ENCODE measurements at places on chromosomes 12 and 14.

- DNase-seq = no peak
Measured at GRCh38 chr14:69153873-69154270, 953 bp upstream of the DCAF5 start.

DNA sequence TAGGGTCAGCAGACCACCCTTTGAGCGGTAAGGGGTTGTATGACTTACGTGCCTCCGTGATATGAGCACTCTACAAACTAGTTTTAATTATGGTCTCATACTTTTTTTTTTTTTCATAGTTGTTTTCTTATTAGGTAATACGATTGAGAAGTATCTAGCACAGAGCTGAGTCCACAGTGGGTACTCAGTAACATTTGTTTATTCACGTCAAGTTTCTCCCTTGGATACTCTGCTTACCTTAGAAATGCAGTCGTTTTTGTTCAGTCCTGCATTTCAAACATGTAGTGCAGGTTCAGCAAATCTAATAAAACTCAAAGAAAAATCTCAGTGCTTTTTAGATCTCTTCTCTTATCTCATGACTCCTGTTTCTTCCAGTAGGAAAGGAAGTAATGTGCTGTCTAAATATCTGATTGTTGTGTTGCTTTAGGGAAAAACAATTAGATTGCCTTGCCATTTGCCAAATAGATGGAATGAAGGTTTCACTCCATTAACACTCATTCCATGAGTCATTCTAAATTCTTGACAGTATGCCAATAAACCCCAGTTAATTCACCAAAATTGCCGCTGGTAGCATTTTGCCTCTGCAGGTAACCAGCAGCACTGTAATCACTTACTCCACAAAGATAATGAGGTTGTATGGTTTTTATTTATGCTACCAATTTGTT lies 118.9 kb downstream of the PTCSC3 start:
- DNase-seq = no peak

DNA sequence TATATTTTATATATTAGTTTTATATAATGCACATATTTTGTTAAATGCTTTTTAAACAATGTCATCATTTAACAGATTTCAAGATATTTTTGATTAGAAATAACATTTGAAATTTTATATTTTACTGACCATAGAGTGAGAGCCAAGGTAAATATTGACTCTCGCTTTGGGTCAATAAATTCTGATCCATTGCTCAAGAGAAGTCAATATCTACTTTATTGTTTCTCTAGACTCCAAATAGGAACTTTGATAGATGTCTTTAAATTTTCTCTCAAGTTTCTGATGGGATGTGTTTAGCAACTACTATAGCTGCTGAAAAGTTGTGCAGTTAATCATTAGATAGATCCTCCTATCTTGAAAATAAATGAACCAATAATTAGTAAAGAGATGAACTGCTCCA lies 61.4 kb upstream of the ATXN7L3B start:
- DNase-seq = no peak

DNA sequence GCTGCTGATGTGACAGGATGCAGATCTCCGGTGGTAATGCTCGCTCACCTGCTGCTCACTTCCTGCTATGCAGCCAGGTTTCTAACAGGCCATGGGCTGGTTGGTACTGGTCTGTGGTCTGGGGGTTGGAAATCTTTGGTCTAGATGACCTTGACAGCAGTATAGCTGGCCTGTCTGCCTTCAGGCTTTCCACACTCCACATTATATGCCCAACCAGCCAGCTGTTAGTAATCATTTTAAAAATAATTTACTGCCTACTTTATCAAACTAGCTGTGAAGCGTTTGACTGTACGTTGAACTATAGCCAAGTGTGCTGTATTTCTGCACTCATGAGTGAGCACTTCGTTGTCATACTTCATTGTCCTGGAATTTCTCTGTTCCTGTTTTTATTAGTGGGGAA lies 424.0 kb upstream of the GARIN6 start:
- no peak for DNase-seq

DNA sequence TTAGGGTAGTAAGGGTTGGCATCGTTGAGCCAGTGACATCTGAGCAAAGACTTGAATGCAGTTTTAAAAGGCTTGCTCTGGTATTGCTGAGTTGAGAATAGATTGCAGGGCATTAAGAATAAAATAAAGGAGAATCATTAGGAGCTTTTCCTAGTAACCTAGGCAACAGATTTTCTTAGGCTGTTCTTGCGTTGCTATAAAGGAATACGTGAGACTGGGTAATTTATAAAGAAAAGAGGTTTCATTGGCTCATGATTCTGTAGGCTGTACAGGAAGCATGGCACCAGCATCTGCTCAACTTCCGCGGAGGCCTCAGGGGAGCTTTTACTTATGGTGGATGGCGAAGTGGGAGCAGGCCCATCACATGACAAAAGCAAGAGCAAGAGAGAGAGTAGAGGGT lies 97.4 kb downstream of the RAD51B start:
- no peak for DNase-seq

DNA sequence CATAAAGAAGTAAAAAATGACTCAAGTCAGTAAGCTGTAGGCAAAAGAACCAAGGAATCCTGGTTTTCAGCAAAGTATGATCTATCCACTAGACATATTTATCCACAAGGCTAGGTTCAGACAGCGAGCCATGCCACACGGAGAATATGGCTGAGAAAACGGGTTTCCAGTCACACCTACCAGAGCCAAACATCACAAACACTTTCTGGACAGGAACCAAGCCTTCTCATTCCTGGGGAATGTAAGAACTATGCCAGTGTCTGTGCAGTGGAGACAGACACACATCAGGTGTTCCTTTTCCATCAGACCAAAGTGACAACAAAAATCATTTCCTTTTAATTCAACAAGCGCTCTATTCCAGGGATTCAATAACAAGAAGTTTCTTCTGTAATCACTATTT lies 41.1 kb downstream of the AREL1 start:
- DNase-seq = no peak

GRCh38 chr12:121803861-121804416 lies at the start of gene SETD1B:
Gene SETD1B (plus strand): TSS chr12:121804009. CDS start chr12:121804738, 729 bp downstream.
- DNase-seq = no peak

- DNase-seq = no peak
Measured at GRCh38 chr14:99968941-99969340, 96.3 kb upstream of the EVL start.

GRCh38 chr14:31785574-31785973 lies 224.4 kb downstream of the NUBPL start:
- no peak for DNase-seq

DNA sequence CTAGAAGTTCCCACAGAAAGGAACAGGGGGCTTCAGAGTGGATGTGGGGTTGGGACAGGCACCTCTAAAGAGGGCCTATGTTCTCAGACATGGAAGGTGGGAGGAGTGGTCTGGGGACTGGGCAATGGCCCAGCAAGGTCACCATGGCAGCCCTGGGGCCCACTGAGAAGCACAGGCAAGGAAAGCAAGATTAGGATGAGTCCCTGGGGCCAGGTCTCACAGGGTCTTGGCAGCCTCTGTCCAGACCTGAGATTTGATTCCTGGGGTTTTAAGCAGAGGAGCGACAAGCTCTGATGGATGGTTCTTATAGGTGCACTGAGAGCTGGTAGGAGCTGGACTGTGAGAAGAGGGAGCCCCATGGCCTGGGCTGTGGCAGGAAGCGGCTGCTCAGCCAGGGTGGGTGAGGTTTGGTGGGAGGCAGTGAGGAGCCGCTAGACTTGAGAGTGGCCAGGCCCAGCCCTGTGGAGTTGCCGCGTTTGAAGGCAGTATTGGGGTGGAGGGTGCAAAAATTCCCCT lies 44.0 kb downstream of the DLK1 start:
- DNase-seq = no peak

GRCh38 chr12:32052212-32052713 lies 54.4 kb upstream of the BICD1 start:
- no peak for DNase-seq

- no peak for DNase-seq
Measured at GRCh38 chr12:13536219-13536910, 339.8 kb downstream of the EMP1 start.

- DNase-seq = no peak
Measured at GRCh38 chr14:75361041-75361440, 66.8 kb upstream of the JDP2 start.

DNA sequence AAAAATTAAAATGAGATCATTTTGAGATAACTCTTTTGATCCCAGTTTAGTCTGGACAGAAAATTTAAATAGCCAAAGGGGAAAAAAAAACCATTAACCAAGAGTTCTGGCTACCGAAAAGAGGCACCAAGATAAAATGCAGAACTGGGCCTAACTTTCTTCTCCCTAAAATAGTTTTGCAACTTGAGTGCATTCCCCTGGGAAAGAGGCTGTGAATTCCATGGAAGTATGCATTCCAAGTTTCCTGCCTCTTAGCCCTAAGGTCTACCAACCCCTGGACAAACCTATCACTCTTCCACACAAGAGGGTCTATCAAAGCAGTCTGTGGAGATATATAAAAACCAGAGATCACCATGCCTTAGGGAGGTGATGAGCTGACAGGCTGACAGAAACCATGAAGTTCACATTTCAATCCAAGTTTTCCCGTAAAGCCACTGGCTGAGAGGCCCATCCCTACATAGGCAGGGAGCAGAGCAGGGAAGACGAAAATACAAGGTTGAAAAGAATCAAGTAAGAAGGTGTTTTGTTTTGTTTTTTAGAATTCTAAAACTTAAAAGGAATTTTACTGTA lies 33.8 kb downstream of the DCP1B start:
- DNase-seq = no peak

GRCh38 chr12:12890543-12891079 lies 751 bp upstream of the GPRC5A start:
- peak; percentile 8 for DNase-seq

- DNase-seq = no peak
Measured at GRCh38 chr12:54631988-54632728, 2.5 kb downstream of the LACRT start.

DNA sequence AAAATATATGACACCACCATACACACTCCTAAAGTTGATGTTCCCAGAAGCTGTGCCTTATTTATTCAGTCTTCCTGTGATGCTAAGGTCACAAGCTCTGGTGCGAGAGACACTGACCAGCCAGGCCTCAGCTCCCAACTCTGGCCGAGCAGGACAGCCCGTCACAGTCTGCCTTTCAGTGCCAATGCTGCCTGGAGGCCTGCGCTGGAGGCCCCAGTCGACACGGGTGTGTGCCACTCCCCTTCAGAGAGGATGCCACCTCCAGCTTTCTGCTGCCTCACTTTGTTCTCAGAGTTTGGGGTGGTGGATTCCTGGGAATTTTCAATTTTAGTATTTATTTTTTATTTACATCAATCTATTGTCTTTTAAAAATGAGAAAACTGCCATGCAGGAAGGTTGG lies 7.3 kb upstream of the PAPLN start:
- DNase-seq = no peak

- no peak for DNase-seq
Measured at GRCh38 chr14:34340025-34340625, 121.9 kb downstream of the SPTSSA start.

- no peak for DNase-seq
Measured at GRCh38 chr14:57982804-57983634, 117.1 kb upstream of the SLC35F4 start.

DNA sequence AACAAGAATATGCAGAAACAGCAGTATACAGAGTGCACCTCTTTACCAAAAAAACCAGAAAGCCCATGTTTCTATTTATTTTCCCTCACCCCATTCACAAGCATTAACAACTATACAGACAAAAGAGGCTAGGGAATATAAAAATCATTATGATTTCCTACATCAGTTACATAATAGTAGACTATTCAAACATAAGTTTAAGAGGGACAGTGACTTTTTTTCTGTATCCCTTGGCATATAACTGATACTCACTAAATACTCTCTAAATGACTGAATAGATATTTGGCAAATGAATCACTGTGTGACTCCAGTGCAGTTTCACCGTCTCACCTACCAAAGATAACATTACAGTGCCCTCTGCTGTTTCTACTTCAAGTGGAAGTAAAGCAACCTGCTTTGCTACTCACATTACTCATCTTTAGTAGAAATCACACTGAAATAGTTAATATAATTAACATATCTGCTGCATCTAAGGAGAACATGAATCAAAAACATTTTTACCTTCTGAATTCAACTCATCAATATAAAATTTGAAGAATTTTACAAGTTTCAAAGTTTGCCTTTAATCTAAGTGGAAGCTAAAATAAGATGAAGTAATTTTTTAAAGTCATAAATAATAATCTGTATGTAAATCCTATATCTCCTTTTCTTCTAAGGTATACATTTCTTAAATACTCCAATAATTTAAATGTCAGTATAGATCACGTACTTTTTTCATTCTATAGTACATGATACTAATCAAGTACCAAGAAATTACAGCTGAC lies 103.8 kb downstream of the OSBPL8 start:
- DNase-seq = no peak

DNA sequence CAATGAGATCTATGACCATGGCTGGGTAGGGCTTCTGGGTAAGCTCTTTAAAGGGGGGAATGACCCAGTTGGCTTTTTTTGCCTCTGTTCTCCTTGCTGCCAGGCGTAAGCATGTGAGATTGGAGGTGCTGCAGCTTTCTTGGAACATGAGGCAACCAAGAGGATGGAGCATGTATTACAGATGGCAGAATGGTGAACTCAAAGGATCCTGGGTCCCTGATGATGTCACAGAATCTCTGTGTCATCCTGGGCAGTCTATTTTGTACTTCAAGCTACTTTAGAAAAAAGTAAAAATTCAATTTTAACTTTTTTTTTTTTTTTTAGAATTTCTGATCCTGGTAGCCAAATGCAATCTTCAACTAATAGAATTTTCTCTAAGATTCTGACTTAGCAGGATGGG lies 8.0 kb downstream of the KRT82 start:
- no peak for DNase-seq

GRCh38 chr14:61260939-61261776 lies 20.0 kb downstream of the TMEM30B start:
- DNase-seq = no peak

DNA sequence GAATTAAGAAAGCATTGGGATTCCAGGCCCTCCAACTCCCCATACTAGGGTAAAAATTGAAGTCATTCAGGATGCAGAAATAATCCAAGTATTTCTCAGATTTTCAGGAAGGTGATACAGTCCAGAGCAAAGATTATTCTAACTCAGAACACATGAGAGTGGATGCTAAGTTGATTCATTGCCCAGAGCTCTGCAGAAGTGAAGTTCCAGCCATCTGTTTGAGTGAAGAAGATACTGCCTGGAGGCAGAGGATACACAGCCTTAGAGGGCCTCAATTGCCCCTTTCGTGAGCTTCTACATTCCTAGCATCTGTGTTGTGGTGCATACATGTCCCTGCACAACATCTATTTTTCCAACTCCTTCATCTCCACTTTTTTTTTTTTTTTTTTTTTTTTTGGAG lies 36.9 kb upstream of the SMUG1 start:
- DNase-seq = no peak

DNA sequence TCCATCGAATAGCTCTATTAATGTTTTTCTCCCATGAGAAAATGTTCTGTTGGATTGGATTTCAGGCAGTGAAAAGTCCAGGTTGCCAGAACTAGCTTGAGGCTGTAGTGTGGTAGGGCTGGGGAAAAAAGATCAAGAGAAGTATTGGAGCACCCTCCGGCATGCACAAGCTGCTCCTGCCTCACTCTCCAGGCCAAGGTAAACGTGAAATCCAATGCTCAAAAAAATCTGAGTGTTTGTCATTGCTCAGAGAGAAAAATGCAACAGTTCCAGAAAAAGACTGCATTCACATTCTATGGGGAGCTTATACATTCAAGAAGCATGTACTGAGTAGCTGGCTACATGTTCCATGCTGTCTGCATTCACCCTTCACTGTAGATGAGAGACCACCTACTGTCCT lies 680.9 kb upstream of the TBX3 start:
- DNase-seq = no peak
